A172 (cell line): ENCODE measurements at places on chromosomes 5 and 9. TPM values are rescaled to one million over a fixed set of nuclear protein-coding genes. Genes with fewer than 3 reads are reported as not detected.

Gene OMD
- total RNA-seq, result not detected in 2 replicates

Gene CCL28
- not detected in 2 replicates for total RNA-seq

Gene SLC45A2
- total RNA-seq, result not detected in 2 replicates

Gene NUTM2G
- total RNA-seq, result not detected in 2 replicates

Gene IFNA21
- not detected in 2 replicates for total RNA-seq

Gene CDC25C
- 24.8 and 25.4 TPM in 2 replicates for total RNA-seq

Gene GABRA6
- total RNA-seq, result not detected in 2 replicates

Gene ZNF883
- total RNA-seq, result not detected in 2 replicates

Gene CAMK4
- 8.1 and 12.9 TPM in 2 replicates for total RNA-seq

Gene DNAJC21
- total RNA-seq, result 36.1 and 53.1 TPM in 2 replicates

- DNase-seq, result no peak
These were observed 7.2 kb upstream of the HOMER1 start for GRCh38 chr5:79521156-79521555.

- DNase-seq, result no peak
These were observed 77.6 kb downstream of the C5orf15 start for GRCh38 chr5:133890776-133891280.

DNA sequence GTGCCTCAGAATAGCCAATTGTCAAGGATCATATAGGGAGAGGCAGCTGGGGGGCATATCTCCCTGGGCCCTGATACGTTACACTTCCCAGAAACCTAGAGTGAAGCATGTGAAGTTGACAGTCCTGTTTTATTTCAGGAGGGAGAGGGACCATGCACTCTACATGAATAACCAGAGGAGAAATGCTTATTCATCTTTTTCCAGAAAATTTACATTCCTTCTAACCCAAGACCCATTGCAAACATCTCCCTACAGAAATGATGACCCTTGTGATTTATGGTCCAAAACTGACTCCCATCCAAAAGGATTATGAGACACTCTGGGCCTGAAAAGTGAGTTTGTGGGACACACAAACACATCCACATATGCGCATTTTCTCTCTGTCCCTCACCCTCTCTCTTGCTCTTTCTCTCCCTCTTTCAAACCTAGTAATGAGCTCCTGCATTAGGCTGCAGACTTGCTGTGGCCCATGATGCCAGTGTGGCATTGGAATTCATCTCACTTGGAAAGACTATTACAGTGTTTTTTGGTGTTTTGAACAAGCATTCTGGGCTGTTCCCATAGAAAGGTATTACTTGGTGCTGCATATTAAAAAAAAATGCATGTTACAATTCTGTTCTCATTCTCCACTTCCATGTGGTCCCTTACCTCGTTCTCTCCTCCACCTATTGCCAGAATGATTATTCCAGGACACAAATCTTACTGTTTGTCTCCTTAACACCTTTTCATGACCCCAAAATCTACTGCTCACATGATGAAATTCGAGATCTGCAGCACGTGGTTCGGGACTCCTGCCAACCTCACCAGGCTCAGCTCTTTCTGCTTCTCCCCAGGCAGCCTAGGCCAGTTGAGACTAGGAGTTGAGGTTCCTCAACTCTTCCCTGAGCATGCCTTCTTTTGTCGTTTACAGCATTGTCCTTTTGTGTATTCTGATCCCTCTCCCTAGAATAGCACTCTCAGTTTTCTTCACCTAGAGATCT lies 451.3 kb upstream of the KLF4 start:
- DNase-seq, result no peak

- DNase-seq, result no peak
These were observed 29.7 kb downstream of the SLC25A25 start for GRCh38 chr9:128097543-128098296.

GRCh38 chr5:170863646-170864045 lies 1.8 kb downstream of the RANBP17 start:
- DNase-seq, result no peak

GRCh38 chr9:23537192-23538066 lies 288.6 kb downstream of the ELAVL2 start:
- no peak for DNase-seq

DNA sequence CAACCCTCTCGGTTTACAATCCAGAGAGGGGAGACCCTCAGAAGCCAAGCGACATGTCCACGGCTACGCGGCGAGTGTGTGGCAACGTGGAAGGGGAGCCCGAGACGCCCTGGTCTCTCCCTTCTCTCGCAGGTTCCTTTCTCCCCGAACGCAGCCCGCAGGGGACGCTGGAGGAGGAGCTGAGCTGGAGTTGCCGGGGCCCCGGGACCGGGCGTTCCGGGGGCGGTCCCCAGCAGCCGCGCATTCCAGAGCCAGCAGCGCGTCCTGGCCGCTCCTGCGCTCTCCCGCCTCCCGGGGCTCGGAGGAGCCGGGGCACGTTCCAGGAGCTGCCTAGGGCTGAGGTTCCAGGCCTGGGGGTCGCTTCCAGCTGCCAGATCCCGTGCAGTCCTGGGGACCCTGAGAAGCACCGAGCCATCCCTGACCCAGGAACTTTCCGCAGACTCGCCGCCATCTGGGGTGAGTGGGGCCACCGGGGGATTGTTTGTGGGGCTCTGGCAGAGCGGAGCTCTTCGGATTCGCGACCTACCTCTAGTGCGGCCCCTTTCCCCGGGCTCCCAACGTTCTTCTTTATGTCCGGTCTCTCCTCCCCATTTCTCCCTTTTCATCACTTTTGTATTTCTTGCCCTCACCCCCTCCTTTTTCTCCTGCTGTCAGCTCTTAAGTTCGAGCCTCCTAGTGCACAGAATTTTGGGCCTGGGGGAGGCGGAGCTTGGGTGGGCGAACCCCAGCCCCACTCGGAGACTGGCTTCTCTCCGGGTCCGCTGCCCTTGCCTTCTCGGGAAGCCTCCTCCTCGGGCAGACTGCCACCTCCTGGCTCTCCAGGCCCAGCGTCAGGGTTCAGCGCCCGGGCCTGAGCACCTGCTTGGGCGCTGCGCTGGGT lies at the start of gene SMIM3:
Gene SMIM3, plus strand, starts transcription at position 241 of the 880 bp plus-strand sequence. CDS start 16,684 bp downstream, outside the sequence.
- DNase-seq, result peak; percentile 51

DNA sequence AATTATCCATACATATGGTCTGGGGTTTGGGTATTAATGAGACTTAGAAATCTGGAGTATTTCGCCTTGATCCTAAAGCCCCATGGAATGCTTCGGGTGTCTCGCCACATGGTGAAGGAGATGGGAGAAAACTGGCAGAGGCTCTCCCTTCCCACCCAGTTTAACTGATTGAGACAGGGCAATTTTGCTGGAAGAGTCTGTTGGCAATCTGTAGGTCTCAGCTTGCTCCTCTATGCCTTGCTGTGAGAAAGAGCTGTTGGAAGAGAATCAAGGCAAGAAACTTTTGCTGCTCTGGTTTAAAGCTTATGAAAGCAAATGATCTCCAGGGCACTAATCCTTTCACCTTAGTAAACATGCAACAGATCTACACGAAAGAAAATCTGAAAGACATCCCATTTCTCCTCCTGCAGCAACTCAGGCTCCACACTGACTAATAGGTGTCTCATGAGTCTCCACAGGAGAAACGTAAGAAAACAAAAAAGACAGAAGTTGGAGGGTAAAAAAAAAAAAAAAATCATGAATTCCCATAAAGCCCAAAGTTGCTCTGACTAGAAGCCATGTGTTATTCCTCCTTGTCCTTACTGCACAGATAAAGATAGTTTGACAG lies 369.9 kb downstream of the EFNA5 start:
- no peak for DNase-seq

- no peak for DNase-seq
These were observed 296.9 kb downstream of the ADAMTS6 start for GRCh38 chr5:65184780-65185179.

DNA sequence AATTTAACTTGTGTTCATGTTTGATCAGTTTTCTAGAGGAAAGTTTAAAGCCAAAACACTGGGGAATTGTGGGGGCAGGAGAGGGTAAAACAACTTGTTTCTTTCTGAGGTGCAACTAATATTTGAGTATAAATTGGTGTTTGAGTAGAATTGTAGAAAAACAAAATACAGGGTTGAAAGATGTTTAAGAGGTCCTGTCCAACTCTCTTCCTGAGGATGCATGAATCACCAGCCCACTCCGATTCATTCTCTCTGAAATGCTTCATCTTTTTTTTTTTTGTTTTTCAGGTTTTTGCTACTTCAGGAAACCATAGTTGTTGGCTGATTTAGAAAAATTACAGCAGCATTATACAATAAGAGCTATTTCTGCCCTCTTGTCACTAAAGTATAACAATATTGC lies 42.4 kb upstream of the TMC1 start:
- peak; percentile 26 for DNase-seq

GRCh38 chr9:108933231-108933717 lies 650 bp downstream of the ELP1 start:
- peak; percentile 23 for DNase-seq

DNA sequence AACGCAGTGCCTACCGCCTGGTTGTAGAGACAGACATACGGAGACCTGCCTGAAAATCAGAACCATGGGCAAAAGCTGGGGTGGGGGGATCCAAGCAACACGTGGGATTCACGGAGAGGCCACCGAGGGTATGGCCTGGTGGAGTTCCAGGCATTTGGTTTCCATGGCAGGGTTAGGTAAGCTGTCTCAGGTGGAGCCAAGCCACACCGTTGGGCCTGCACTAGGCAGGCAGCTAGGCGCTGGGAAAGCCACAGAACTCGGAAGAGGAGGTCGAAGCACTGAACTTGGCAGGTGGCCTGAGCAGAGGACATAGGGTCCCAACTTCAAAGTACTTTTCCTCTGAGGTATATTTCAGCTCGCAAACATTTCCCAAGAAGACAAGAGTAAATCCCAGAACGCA lies 111.6 kb downstream of the ISL1 start:
- DNase-seq, result no peak

- DNase-seq, result peak; percentile 32
These were observed 592.5 kb downstream of the CCDC171 start for GRCh38 chr9:16145196-16145950.

DNA sequence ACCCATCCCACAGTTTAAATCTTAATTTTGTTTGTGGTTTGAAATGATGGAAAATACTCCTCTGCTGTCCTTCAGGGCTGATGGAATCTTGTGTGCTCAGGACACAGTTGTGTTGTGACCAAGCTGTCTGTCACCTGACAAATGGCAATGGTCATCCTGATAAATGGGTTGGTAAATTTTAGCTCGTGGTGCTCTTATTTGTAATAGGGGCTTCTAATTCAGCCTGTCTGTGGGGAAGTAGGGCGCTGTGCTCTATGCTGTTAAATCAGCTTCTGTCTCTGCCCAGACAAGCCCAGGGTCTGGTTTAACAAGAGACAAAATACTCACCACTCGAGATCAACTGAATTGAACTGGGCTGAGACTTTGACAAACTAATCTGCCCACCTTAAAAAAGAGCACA lies 4.5 kb downstream of the LRRTM2 start:
- no peak for DNase-seq

- DNase-seq, result no peak
These were observed 85.2 kb upstream of the CLINT1 start for GRCh38 chr5:157944077-157944633.

DNA sequence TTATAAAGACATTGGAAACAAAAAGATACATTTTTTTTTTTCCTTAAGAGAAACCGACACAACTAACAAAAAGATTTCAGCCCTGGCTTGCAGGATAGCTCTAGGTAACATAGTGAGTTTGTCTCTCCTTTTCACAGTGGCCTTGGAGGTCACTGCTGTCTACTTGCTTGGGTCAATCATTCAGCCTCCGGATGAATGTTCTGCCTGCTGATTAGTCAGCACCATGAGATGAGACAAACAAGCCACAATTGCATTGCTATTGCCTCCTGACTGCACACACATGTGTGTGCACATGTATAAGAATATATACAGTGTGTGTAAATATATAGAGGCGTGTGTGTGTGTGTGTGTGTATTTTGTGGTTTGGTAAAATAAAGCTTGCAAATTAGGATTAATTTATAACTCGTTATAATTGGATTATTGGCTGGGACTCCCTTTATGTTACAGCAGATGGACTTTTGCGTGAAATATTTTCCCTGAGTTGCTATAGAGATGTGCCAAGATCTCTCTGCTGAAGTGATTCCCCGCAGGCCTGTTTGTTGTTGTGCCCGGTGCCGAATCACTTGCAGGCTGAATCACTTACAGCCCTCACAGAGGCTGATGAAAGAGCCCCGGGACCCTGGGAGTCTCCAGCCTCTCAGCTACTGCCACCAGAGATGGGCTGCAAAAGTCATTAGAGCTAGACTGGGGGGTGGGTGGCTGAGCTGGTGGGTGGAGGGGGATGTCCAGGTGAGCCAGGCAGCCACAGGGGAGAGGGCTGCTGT lies 161.2 kb downstream of the FGF18 start:
- no peak for DNase-seq

DNA sequence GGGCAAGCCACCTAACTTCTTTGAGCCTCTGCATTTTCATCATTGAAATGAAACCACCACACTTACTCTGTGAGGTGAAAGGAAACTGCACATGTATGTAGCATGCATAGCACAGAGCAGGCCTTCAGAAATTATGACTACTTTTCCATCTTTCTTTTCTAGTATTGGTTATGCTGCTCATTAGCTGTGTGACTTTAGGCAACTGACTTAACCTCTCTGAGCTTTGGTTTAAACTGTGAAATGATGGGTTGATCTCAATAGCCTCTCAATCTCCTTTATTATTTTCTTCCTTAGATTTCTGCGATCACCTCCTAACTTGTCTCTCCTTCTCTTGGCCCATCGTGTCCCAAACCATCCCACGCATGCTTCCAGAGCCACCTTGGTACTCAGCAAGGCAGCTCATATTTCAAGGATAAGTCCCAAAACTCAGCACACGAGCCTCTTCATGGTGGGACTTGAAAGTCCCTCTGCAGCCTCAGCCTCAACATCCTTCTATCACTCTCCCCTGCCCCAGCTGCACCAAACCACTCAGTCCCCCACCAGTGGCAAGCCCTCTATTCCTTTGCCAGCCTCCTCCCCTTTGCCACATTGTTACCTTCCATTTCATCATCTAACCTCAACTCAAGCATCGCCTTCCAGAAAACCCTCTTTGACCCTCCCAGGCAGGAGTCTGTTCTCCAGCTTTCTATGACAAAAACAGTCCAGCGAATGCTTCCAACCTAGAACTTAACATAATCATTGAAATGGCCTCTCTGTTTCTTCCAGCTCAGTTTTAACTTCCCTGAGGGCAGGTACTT lies 60.3 kb upstream of the DNAH5 start:
- no peak for DNase-seq

DNA sequence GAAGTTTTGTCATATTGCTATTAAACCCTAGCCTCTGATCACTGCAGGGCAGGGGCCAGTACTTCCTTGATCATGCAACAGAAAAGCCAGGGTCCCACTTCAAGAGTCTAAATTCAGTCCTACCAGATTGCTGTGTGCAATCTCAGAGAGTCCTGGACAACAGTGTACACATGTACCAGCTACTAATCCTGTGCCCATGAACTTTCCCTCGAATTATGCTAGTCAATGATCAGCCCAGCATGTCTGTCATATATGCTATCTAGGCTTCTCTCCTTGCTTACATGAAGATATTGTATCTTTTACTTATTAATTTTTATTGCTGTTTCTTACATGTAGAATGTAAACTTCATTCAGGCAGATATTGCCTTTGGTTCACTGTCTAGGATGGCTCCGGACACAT lies 367.0 kb downstream of the NTRK2 start:
- DNase-seq, result no peak

DNA sequence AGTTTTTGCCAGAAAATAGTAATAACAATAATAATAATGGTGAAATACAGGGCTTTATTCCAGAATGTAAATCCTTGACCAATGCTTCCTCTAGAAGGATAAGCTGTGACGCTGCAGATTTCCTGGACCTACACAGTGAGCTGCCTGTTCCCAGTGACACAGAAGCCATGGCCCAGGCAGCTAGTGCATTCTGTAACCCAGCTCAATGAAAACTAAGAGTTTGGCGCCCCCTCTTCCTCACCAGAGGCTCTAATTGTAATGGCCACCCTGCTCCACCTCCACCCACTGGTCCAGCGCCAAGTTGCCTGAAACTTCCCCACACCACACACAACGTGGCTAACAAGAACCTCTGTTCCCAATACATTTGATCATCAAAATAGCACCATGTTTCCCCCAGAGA lies 248.1 kb downstream of the CETN3 start:
- DNase-seq, result peak; percentile 72
